Activated naive CD4-positive, alpha-beta T cell treated with Interleukin-2 at 50 U/mL for 16 hours (primary cell): ENCODE measurements at places on chromosomes 5 and 9.

DNA sequence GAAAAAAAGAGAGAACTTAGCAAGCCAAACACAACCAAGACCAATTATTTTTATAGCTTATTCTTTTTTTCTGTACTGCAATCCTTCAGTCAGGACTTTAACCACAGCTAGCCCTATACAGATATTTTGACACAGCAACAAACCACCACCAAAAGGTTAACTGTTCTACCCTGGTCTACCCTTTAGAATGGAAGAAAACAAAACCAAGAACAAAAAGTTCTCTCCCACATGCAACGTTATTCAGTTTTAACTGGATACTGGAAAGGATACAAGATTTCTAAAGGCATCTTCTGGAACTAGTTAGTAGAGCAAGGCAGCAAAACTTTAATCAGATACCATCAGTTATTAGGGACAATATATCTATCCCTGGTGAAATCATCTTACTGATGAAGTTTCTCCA is 32.6 kb downstream of the ECPAS start:
- DNase-seq: no peak

DNA sequence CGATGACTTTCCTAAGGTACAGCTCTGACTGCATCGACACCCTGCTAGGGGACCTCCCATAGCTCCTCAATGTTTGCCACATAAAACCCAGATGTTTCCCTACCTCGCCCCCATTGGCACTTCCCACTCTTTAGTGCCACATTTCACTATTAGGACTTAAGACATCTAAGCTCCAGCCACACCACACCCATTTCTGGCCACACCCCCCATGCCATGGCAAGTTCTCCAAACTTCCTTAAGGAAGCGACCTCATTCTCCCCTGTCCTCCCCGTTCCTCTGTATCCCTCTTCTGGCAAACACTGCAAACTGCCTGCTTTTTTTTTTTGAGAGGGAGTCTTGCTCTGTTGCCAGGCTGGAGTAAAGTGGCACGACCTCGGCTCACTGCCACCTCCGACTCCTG is 62.9 kb downstream of the USP20 start:
- no peak for DNase-seq

GRCh38 chr9:130845901-130846481 is 10.9 kb downstream of the ABL1 start:
- no peak for DNase-seq

DNA sequence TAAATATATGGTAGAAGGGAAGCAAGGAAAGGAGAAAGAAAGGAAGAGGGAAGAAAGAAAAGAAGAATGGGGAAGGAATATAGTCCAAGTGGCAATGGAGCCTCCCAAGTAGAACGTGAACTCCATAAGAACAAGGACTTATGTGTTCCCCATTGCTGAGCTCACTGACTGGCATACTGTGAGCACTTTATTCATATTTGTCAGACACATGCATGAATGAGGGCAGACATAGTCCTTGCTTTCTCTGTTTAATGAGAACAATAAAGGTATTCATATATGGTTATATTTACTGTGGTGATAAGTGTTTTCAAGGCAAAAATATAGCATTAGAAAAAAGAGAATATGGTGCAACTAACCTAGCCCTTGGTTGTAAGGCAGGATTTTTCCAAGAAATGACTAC is 23.6 kb upstream of the HMHB1 start:
- no peak for DNase-seq

DNA sequence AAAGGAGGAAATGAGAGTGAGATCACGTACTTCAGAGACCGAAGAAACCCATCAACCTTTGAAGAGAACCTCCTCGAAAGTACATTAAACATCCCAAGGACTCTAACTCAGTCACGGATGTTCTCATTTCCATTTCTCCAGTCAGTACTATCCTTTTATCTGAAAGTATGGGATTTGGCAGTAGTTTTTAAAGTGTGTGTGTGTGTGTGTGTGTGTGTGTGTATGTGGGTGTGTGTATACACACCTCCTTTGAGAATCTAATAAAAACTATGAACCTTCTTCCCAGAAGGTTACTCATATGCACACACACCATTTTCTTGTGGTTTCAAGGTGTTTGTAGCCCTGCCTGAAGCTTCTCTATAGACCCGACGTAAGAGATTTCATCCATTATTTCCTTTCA is 53.9 kb downstream of the PRDM6 start:
- DNase-seq: no peak

- DNase-seq: no peak
Observed at GRCh38 chr5:20572614-20573013, 584.6 kb upstream of the CDH18 start.

DNA sequence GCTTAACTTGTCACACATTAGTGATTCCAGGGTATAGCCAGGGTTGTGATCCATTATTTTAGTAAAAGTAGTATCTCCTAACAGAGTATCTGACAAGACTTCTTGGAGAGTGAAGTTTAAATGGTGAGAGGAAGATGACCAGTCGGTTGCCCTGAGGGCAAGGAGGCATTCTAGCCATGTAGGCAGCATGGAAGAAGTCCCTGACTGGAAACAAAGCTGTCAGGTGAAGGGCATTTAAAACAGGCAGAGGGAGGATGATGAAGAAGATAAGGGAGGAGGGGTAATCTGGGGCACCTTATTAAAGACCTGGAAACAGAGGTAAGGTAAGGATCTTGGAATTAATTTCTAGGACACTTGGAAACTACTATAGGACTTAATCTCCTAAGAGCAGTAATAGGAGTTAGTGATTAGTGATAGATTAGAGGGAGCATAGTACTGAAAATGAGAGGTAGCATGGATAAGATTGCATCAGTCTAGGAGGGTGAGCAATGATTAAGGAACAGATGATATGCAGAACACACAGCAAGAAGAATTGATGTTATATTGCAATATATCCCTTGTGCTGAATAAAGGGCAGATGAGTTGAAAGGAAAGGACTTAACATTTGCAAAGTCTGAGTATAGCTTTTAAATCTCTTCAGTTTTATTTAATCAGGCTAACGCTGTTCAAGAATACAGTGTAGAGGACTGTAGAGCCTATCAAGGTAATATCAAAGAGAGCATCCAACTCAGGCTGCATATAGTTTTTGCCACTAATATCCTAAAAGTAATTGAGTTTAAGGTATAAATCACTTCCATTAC is 9.6 kb downstream of the KIF2A start:
- DNase-seq: no peak

DNA sequence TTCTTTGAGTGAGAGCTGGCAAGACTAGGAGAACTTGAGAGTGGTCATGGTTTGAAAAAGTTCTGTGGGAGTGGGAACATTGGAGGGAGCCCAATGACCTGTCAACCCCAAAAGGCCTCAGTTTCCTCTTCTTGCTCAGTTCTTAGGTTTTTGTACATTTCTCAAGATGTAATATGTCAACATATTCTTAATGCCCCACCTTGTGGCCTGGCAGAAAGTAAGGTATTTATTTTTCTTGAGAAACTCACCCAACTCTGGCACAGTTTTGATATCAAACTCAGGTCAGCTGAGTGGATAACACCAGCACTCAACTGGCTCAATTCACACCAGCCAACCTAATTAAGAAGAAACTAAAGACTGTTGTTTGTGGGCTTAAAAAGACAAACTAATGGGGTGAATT is 123.0 kb upstream of the SLC27A6 start:
- DNase-seq: no peak

DNA sequence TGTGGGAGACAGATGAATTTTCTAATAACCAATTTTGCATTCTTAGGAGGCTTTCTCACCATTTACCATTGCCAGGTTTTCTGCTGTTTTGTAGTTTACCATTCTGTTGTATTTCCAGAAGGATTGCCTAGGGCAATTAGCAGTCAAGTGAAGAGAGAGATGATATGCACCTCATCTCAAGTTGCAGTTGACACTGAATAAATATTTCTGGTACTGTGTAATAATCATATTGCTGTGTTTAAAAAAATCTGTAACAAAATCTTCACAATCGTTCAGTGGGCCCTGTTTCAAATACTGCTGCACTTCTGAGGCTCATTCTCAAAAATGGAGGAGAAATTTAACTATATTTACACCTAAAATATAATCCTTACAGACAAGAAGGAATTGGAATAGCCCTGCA is 706.1 kb upstream of the PTPRD start:
- no peak for DNase-seq

- no peak for DNase-seq
Observed at GRCh38 chr9:37550781-37551180, 25.4 kb downstream of the FBXO10 start.

DNA sequence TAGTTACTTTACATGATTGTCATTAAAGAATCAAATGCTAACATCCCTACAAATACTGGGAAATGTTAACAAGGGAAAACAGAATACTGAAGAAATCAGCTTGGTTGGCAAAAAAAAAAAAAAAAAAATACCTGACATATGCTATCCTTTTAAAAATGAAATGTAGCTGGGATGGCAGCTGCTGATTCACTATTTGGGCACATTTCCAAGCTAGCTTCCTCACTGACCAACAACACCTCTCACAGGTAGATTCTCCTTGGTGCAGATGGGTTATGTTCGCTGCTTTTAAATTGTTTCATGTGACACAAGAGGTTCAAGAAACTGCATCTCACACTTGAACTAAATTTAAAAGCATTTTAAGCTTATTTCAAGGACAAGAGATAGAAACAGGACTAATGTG is 6.1 kb upstream of the PRUNE2 start:
- DNase-seq: no peak

- DNase-seq: no peak
Observed at GRCh38 chr9:23011669-23012068, 565.0 kb downstream of the DMRTA1 start.

DNA sequence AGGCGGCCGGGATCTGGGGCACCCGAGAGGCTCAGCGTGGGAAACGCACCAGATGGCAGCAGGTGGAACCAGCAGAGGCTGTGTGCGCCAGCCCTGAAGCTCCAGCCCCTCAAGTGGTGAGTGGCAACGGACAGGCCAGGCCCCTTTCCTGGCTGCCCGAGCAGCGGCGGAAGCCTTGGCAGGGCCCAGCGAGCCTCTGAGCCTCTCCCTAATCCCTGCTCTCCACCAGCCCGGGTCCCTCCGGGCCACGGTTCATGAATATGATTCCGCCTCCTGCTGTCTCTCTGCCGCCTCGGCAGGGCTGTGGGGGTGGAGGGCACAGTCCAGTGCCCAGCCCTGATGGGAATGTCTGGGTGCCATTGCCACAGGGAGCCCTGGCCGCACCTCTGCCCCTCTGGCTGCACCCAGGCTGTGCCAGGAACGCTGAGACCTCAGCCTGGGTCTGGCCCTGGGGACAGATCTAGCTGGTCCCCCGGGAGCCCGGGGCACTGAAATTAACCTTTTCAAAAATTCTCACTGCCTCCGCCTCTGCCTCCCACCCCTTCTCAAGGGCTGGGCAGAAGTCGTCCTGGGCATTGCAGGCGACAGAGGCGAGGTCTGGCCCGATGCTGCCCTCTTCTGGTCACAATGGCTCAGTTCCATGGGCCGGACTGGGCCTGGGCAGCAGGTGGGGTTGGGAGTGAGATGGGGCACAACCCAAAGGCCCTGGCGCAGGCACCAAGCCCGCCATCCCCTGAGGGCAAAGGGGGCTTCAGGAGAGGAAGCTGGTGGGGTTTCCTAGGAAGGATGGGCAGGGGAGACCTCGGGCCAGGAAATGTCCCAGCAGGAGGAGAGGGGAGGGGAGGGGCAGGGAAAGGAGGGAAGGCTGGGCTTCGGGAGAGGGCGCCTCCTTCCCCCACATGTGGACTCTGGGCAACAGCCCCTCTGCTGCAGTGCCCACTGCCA is 20.3 kb downstream of the CCDC187 start:
- peak; percentile 76 for DNase-seq

GRCh38 chr5:73997960-73998359 is 372.0 kb downstream of the ARHGEF28 start:
- no peak for DNase-seq

GRCh38 chr5:84685121-84685894 is 300.6 kb upstream of the EDIL3 start:
- no peak for DNase-seq

- no peak for DNase-seq
Observed at GRCh38 chr9:95852059-95853032, 23.1 kb upstream of the ERCC6L2 start.

GRCh38 chr9:136961279-136962065 is 9.4 kb downstream of the LCN12 start:
- DNase-seq: no peak

GRCh38 chr5:100668511-100668910 is 133.3 kb downstream of the FAM174A start:
- DNase-seq: no peak

DNA sequence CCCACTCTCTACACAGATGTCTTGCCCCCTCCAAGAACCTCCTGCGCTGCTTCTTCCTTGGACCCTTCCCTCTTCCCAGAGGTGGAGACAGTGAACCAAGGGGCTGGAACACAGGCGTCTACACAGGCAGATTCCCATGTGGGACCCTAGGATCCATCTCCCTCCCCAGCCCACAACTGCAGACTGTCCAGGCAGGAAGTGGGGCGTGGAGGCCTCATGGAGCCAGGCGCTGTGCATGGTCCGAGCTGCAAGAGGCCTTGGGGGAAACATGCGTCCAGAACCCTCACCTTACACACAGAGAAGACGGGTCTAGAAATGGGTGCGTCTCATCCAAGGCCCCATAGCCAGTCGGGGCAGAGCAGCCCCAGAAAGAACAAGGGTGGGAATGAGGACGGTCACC is 117.5 kb downstream of the VAV2 start:
- no peak for DNase-seq

DNA sequence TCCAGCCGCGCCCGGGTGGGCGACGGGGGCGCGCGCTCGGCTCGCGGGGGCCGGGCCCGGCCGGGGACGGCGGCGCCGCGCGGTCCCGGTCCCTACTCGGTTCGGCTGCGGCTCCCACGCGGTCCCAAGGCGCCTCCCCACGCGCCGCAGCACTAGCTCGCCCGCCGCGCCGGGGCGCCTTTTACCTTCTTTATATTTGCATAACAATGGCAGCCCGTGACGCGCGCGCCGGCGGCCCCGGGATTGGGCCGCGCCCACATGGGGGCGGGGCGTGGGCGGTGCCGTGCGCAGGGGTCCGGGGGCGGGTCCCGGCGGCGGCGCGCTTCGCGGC is at the start of gene NRARP:
TSS of gene NRARP (minus strand) at position 154 of the 331 bp plus-strand sequence. CDS start 343 bp downstream, outside the sequence.
- peak; percentile 90 for DNase-seq

DNA sequence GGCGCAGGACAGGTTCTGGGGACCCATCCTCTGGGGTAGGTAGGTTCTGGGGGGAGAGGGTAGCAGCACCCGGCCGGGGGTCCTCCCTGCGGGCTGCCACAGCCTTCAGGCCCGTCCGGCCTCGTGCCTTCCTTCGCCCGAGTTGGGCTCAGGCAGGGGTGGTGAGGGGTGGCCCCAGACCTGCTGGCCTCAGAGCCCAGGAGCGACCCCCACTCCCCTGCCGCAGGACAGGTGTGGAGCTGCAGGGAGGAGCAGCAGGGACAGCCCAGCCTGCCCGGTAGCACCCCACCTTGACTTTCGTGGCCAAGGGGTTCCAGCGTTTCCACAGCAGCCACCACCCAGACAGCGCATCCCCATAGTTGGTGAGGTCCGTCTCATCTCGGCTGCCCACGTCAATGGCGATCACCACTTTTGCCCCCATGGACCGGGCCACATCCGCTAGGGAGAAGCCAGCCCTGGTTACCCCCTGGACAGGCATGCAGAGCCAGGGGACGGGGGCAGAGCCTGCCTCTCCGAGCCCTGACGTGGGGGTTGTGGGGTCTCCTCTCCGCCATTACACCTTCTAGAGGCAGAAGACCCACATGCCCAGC is 3.4 kb upstream of the NSMF start:
- DNase-seq: no peak
